T-helper 17 cell (primary cell): ENCODE measurements at places on chromosomes 12 and 14.

DNA sequence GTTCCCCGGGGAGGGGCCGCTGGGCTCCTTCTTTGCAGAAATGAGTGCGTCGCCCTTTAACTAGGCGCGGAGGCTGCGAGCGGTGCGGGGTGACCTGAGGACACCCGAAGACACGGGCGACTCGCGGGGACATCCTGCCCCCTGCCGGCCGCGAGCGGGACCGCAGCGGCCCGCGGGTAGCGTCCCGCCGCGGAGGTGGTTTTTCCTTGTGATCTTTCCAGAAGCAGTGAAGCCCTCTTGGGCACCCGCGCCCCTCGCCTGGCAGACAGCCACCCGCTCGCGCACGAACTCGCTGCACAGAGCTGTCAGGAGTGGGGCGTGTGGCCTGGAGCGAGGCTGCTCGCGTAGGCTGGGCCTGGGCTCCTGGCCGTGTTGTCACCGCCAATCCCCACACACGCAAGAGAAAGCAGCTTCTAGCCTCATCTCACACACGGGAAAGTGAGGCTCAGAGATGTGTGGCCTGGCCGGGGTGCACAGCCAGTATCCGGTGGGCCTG is 67.2 kb downstream of the DIO3 start:
- DNase-seq, result peak; percentile 55

- no peak for DNase-seq
Measured at GRCh38 chr12:124015494-124016461, 42.8 kb downstream of the ZNF664 start.

GRCh38 chr12:7387289-7387688 is 56.7 kb downstream of the CD163L1 start:
- no peak for DNase-seq

GRCh38 chr14:50363714-50364111 is 33.0 kb downstream of the CDKL1 start:
- DNase-seq, result no peak

DNA sequence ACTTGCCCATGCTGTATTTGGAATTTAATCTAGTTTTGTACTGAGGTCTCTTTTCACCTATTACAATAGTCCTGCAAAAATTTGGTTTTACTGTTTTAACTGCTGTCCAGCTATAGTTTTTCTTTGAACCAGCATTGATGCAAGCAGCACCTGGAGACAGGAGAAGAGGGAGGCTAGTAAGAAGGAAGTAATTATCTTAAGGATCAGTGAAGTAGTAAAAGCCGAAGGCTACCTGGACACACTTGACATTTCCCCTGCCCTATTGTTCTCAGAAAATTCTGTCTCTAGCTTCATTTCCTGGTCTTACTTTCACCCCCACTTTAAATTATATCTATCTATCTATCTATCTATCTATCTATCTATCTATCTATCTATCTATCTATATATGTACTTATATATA is 43.5 kb upstream of the LRIG3 start:
- no peak for DNase-seq

DNA sequence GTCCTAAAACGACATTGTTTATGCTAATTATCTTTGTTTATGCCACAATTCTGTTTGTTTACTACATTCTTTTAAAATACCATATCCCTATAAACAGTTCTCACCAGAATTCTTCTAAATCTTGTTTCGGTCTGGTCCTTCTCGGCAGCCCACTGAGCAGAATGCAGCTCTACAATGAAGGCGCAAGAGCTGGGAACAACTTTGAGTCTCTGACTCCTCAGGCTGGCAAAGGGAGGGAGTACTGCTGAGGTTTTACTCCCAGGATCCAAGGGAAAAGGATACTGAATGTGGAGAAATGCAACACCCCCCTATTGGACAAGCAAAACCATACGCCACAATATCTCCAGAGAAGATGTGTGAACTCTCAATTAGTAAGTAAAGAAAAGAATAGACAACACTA is 5.4 kb downstream of the SOX5 start:
- DNase-seq, result no peak

DNA sequence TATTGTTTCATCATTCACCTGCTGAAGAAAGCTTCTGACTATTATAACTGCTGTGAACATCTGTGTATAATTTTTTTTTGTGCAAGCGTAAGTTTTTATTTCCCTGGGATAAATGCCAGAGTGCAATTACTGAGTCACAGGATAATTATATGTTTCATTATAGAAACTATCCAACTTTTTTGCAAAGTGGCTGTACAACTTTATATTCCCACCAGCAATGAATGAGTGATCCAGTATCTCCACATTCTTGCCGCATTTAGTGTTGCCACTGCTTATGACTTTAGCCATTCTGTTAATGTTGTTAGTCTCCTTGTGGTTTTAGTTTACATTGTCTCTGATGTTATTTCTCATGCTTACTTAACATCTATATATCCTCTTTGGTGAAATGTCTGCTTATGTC is 88.1 kb upstream of the CCDC175 start:
- no peak for DNase-seq

- no peak for DNase-seq
Measured at GRCh38 chr12:111093428-111094142, 173.2 kb upstream of the MYL2 start.

DNA sequence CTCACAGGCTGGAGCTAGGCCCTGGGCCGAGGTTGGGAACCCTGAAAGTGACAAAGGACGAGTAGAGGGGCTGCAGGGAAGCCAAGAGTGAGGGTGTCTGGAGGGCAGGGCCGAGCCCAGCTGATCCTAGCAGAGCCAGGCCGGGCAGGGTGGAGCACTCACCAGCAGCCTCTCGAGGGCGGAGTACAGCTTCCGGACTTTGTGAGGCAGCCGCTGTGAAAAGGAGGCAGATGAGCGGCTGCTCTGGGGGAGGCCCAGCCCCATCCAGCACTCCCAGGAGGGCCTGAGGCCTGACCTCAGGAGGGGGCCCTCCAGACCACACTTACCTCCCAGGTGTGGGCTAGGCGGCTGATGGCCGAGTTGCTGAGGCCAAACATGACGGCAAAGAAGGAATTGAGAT is 14.7 kb upstream of the ENDOU start:
- no peak for DNase-seq

- peak; percentile 40 for DNase-seq
Measured at GRCh38 chr12:6540181-6540877, 6.0 kb downstream of the GAPDH start.

DNA sequence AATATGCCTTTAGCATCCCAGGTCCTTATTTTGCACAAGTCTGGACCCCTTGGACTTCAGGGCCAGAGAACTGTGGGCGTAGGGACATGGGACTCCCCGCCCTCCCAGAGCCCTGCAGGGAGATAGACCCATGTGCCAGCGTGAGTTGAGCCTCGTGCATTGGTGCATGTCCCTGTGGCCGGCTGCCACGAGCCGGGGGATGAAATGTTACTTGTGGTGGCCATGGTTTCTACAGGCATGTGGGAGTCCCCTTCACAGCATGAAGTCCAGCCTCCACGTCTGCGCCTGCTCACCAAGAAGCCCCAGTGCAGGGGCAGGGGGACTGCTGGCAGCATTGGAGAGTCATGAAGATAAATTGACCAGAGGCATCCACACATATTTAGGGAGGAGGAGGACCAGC is 470.0 kb downstream of the BCL11B start:
- DNase-seq, result no peak

DNA sequence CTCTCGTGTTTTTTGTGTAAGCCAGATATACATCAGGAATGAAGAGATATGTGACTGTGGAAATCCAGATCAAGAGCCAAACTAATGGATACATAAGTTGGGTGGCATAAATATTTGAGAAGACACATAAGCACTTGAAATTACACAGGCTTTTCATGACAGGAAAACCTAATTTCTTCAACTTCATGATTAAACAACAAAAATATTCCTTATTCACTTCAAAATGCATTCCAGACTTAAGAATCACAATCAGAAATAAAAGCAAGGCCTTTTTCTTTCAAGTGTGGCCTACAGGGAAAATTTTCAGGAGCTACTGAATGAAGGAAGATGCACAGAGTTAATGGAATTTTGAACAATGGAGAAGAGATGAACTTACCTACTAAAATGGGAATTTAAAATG is 515.6 kb downstream of the FOXG1 start:
- DNase-seq, result no peak

GRCh38 chr14:99213101-99213500 is 58.9 kb downstream of the BCL11B start:
- DNase-seq, result no peak

DNA sequence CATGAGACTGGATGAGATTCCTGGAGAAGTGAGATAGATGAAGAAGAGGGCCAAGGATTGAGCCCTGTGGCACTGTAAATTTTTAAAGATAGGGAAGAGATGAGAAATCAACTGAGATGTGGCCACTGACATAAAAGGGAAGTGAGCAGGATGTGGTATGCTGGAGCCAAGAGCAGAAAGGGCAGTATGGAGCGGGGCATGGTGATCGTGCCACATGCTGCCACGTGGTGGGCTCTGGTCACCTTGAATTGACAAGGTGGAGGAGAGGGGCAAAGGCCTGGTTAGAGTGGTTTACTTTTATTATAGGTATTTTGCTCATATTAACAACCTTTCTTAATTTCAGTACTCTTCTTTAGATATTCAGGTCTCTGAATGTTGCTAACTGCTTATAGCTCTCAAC is 257.9 kb downstream of the NEDD1 start:
- no peak for DNase-seq

- no peak for DNase-seq
Measured at GRCh38 chr12:131806674-131807073, 21.5 kb upstream of the MMP17 start.

DNA sequence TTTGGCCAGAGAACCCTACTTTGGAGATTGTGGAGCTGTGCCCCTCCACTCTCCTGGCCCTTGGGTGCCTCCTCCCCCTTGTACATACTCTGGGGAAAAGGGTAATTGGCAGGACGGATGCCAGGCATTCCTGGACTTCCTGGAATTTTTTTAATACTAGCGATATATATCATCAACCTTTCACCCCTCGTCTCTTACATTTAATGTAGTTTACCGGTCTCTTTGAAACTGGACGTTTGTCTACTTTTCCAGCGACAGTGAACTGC is 767 bp upstream of the CRY1 start:
- DNase-seq, result no peak

GRCh38 chr14:36633580-36633979 is 28.1 kb upstream of the PAX9 start:
- no peak for DNase-seq

DNA sequence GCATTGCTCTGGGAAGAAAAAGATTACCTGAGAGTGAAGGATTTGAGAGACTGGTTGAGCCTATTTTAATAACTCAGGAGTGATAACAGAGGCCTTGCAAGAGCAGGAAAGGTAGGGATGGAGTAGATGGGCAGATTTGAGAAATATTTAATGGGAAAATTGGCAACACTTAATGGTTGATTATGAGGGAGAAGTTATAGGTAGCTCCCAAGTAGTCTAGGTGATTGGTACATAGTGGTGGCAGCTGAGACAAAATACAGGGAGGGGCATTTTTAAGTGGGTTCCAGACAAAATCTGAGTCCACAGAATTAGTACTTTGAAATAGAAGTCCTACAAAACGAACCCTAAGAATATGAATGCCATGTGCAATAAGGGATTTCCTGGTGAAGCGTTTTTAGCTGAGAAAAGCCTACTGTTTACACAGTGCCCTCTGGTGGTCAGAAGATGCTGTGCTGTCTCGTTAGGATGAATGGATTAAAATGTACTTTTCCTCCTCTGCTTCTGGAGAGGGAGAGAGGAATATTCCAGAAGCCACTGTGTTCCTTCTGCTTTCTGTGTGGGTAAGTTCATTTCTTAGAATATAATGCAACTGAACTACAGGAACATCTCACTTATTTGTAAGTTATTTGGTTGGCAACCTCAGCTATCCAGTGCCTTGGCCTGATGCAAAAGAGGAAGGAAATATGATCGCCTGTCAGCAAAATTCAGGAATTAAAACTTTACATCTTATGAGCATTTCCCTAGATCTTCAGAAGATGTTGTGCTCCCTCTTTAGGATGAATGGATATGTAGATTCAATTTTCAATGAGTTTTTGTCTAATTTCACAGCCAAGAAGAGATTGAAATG is 6.5 kb downstream of the ZBTB1 start:
- peak; percentile 49 for DNase-seq

DNA sequence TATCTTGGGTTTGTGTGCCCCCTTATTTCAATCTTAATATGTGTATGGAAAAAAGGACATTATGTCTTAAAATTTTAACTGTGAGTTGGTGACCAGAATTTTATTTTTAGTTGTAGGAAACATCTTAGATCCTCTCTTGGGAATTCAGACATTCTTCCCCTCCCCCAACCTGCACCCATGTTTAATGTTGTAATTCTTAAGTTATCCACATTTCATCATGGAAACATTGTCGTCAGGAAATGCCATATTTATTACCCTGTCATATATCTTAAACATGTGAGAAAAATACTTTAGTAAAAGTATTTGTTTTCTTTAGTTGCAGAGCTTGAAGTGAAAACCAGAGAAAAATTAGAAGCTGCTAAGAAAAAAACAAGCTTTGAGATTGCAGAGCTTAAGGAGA is 30.3 kb downstream of the YEATS4 start:
- DNase-seq, result no peak

DNA sequence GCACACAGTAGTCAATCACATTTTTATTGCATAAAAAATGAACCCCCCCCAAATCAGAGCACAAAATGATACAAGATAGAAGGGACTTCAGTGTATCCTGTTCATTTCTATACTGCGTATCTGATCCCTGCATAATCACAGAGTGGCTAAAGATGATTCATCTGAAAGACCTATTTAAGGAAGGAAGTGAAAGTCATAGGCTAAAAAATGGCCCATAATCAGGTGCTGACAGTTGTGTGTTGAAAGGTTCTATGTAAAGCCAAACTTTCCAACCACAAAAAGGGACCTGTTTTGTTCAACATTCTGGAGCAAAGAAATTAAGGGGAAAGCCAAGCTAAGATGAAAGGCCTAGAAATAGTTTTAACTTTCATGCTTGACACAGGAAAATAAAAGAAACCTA is 147.8 kb upstream of the ATP2B1 start:
- DNase-seq, result no peak

DNA sequence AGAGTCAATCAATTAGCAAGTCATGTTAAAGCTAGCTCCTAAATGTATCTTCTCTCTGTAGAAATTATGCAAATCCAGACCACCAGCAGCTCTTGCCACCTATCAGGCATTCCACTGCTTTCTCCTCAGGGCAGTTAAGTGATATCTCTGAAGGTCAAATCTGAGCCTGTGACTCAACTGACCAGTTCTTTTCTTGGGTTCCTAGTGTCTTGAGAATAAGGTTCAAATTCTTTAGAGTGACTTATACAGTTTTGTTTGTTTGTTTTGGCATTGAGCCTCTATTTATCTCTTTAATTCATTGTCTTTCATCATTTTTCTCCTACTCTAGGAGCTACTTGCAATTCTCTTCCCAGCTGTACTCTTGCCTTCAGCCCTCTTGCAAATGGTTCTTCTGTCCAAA is 2.5 kb upstream of the LRIG3 start:
- DNase-seq, result no peak

DNA sequence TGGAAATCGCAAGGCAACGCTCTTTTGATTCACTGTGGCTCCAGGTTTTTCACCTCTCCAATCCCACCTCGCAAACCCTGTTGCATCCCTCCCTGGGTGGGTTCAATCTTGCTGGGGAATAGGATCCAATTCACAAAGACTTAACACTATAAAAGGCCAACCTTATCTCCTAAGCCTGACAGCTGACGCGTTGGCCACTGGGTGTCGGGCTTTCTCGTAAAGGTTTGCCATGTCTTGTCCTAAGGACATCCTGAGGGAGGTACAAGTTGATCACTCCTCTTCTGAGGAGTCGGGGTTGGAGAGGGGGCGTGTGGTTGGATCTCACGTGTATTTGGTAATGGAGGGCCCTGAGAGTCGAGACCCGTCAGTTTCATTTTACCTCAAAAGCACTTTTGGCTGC is 112.6 kb upstream of the FZD10 start:
- no peak for DNase-seq

GRCh38 chr12:108650083-108650482 is 16.4 kb upstream of the SELPLG start:
- DNase-seq, result no peak
